ENCODE measurements at places on chromosomes 3 and 15.

DNA sequence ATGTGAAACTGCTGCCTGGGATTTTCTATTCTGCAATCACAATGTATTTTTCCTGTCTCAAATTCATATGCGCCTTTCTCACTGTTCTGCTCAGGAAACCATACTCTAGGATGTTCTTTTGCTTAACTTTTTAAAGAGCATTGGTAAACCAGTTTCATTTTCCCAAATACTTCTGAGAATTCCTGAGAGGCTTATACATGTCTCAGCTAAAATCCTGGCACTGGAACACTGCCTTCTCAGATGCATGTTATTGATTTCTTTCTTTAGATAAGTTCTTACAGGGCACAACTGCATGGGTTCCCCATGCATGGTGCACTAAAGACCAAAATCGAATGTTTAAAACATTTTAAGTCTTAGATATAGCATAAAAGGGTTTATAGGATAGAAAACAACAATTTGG, 178.3 kb upstream of the PLSCR5 start:
- no peak overlapping the region for H3K4me3 ChIP-seq
- no peaks in the 10 kb centered on the region for H3K4me1 ChIP-seq
- peaks cover 2% of the 10 kb centered on the region for H3K27me3 ChIP-seq
- no peak overlapping the region for H3K27ac ChIP-seq

GRCh38 chr15:73560501-73561117, 72.6 kb downstream of the NPTN start:
- no peak overlapping the region for H3K4me3 ChIP-seq
- H3K27me3 ChIP-seq, result no peaks in the 10 kb centered on the region
- H3K36me3 ChIP-seq, result peaks cover 14% of the 10 kb centered on the region
- DNase-seq, result no peak
- no peak overlapping the region for H3K27ac ChIP-seq
- H3K4me1 ChIP-seq, result peaks cover 1% of the 10 kb centered on the region

GRCh38 chr15:62712455-62712839, 330.1 kb upstream of the TPM1 start:
- H3K36me3 ChIP-seq, result peaks cover 6% of the 10 kb centered on the region
- no peak overlapping the region for H3K4me3 ChIP-seq
- no peaks in the 10 kb centered on the region for H3K27me3 ChIP-seq
- no peak for DNase-seq
- H3K4me1 ChIP-seq, result no peaks in the 10 kb centered on the region

- DNase-seq, result no peak
- H3K27me3 ChIP-seq, result no peaks in the 10 kb centered on the region
- H3K36me3 ChIP-seq, result peaks cover 10% of the 10 kb centered on the region
- peaks cover 11% of the 10 kb centered on the region for H3K4me1 ChIP-seq
- no peak overlapping the region for H3K27ac ChIP-seq
Measured at GRCh38 chr3:136670166-136670565, 82.0 kb downstream of the STAG1 start.

DNA sequence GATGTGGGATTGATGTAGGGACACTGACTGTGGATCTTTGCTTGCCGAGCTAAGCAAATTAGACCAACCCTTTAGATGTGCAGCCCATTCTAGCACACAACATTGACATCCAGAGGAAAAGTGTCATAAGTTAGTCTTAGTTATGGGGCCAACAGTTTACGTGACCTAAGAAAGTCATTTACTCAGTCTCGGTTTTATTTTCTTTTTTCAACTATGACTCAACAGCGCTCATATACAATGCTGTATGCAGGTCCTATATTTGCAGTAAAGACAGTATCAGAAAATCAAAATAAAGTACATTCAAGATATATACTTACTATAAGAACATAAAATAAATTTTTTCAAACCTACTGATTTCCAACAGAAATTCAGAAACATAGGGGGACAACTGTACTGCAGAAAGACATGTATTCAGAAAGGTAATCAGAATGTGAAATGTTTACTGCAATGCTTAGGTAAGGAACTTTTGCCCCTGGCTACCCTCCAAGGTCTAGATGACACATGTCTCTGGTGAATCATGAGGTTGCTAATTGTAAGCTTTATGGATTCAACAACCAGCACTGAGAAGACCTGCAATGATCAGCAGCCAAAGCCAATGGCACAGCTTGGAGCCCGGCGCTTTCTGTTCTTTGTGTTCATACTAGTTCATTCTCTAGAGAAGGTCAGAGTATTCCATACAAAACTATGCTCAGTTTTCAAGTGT, 317.5 kb upstream of the CNTN6 start:
- H3K27me3 ChIP-seq, result no peaks in the 10 kb centered on the region
- no peaks in the 10 kb centered on the region for H3K36me3 ChIP-seq
- DNase-seq, result no peak

DNA sequence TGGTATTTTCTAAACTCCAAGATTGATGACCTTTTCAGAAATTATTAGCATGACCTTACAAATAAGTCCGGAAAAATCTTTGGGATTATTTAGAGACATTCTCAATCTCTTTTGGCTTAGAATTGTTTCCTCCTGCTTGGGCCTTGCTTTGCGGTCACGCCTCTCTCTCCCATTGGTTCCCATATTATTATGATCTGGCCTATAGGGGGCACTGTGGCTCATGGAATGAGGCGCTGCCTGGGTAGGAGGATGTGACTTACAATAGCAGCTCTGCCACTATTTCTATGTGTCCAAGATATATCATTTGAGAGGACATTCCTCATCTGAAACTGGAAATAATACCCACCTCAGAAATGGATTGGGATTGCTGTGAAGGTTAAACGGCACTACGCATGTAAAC, 464.9 kb downstream of the MFSD1 start:
- no peaks in the 10 kb centered on the region for H3K36me3 ChIP-seq
- DNase-seq, result peak; percentile 31
- no peak overlapping the region for H3K4me3 ChIP-seq

- H3K36me3 ChIP-seq, result peaks cover 6% of the 10 kb centered on the region
- no peak overlapping the region for H3K4me3 ChIP-seq
- no peak overlapping the region for H3K27ac ChIP-seq
- DNase-seq, result no peak
- H3K27me3 ChIP-seq, result no peaks in the 10 kb centered on the region
- H3K4me1 ChIP-seq, result peaks cover 5% of the 10 kb centered on the region
Measured at GRCh38 chr3:197189623-197190022, 108.8 kb downstream of the DLG1 start.

- H3K36me3 ChIP-seq, result no peaks in the 10 kb centered on the region
- no peaks in the 10 kb centered on the region for H3K4me1 ChIP-seq
- no peak for DNase-seq
- H3K27ac ChIP-seq, result no peak overlapping the region
- no peak overlapping the region for H3K4me3 ChIP-seq
Measured at GRCh38 chr3:134656211-134656800, 5.5 kb upstream of the KY start.
